ENCODE measurements at places on chromosomes 1 and 21.

DNA sequence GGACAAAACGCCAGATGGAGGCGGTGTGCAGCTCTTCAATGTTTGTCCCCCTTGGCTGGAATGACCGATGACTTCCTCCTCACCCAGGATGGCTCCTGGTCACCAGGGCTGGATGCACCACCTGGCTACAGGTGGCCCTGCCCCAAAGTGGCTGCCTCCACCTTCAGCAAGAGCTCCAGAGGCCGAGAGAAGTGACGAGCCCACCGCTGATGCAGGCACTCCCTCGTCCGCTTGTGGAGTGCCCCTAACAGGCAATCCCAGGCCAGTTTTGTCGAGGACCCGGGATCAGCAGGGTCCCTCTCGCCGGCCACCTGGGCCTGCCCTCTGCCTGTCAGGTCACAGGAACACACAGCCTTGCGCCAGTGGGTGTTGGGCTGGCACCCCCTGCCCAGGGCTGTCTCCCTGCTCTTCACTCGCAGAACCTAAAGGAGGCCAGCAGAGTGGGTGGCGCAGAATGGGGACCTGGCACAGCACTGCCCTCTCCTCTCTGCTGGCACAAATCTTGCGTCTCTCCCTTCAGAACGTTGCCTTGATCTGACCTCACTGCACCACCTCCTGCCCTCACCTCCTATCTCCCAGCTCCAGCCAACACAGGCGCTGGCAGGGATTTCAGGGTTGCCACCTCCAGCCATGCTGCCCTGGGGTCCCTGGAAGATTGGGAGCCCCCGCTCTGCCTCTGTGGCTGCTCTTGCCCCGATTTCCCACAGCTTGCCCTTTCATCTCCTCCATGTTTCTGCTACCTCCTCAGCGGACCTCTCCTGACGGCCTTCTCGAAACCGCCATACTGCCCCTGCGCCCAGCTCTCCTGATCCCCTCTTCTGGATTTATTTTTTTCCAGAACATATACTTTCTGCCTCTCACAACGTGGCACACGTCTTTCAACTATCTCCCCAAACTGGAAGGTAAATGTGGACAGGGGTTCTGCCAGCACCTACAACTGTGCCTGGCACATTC, 38.6 kb downstream of the SLC45A1 start:
- no peak for DNase-seq

- no peak for DNase-seq
Measured at GRCh38 chr1:149936170-149936991, at the start of gene MTMR11. Gene MTMR11, minus strand, starts transcription at chr1:149936879. Its CDS starts 232 bp downstream, at chr1:149936647.

- no peak for DNase-seq
Measured at GRCh38 chr1:234433563-234434285, 45.3 kb downstream of the TARBP1 start.

DNA sequence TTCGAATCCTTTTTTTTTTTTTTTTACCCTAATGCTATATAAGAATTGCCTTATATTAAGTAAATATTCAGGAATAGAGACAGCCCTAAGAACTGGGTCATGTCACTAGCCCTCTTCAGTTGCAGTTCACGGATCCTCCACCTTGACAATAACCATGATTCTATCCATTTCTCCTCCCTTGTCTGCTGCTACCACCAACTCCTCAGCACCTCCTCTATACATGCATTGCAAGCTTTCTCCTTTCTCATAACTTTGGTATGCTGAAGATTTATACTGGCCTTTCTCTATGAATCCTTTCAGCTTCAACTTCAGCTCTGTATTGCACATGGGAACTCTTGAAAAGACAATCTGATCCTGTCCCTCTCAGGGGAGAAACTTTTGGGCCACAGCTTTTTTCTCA, 14.3 kb upstream of the DR1 start:
- DNase-seq = no peak

- no peak for DNase-seq
Measured at GRCh38 chr1:8427986-8428385, 110.1 kb downstream of the SLC45A1 start.

- no peak for DNase-seq
Measured at GRCh38 chr1:187689129-187689528, 860.4 kb downstream of the PLA2G4A start.

DNA sequence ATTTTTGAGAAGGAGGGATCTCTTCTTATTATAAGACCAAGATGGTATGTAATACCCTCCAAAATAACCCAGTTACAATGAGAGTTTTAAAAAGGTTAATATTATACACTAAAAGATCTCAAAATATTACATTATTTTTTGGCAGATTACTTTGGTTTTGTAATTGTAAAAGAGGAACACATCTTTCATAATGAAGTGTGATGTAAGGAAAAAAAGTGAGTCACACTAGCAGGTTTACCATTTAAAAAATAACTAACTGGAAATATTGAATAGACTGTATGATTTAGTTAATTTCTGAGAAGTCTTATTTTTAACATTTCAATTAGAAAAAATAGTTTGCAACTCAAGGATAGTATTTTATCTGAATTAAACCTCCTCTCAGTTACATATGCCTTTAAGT, 1.1 kb downstream of the F5 start:
- DNase-seq = no peak

DNA sequence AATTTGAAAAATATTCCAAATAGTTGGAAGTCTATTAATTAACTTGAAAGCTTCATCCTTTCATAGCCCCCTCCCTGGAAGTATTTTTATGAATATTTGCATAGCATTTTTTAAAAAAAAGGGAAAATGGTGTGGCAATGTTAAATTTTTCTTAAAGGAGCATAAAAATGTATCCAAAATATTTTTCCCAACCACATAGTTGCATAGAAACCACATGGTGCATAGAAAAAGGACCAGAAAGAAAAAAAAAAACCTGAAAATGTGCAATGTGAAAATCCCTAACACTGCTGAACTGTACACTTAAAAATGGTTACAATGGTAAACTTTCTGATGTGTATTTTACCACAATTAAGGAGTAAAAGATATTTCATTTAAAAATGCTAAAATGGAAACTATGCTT, 8.0 kb downstream of the C1orf167 start:
- no peak for DNase-seq

DNA sequence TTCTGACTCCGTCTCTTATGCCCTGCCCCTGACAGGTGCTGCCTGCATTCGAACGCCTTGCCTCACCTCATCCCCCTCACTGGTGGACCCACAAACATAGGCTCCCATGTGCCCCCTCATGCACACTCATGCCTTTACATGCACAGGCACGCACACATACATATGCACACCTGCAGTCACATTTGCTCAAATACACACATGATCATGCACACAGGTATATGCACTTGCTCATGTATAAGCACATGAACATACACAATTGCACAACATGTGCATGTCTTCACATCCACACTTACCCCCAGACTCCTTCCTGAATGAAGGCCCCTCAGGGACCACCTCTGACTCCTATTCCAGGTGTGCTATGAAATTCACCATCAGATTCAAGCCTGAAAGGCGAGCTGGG, 506.9 kb downstream of the PTPRU start:
- DNase-seq = no peak

DNA sequence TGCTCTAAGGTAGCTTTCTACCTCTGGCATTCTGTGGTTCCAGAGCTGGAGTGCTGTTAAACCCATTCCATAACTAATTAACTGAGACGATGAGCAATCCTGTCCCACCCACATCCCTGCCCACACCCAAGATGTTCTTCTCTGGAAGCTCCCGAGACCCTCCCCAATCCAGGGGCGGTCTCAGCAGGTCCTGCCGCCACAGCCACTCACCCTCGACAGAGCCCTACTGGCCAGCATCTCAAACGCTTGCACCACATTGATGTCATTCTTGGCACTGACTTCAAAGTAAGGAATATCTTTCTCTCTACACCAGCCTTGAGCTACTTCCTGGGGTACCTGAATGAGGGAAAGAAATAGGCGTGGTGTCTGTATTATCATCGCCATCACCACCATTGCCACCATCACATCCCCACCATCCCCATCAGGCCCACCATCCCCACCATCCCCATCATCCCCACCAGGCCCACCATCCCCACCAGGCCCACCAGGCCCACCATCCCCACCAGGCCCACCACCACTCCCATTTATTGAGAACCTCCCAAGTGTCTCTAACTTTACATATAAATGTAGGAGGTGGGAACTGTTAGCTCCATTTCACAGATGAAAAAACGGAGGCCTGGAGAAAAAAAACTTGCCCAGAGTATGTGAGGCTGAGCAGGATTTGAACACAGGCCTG, 17.7 kb downstream of the RAB7B start:
- no peak for DNase-seq

DNA sequence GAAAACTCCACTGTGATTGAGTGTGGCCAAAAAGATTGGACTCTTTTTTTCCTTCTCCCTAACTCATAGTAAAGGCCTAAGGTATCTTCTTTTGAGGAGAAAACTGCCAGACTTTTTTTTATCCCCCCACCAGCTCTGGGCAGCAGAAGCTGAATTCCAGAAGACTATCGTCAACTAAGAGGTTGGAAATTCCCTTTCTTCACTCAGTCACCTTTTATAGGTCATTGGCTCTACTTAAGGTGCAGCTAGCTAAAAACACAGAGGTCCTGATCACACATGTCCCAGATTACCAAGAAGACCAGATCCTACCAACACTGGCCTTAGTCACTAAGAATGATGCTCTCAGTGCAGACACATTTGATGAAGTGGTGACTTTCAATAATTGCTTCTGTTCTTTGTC, 1441.2 kb downstream of the PLA2G4A start:
- no peak for DNase-seq

GRCh38 chr21:29557200-29557599, 258.5 kb downstream of the BACH1 start:
- DNase-seq = no peak

GRCh38 chr1:245615001-245615400, 460.2 kb downstream of the KIF26B start:
- no peak for DNase-seq

- no peak for DNase-seq
Measured at GRCh38 chr1:44265656-44266358, 52.5 kb downstream of the DMAP1 start.

GRCh38 chr21:28974531-28975227, 18.0 kb downstream of the LTN1 start:
- no peak for DNase-seq

DNA sequence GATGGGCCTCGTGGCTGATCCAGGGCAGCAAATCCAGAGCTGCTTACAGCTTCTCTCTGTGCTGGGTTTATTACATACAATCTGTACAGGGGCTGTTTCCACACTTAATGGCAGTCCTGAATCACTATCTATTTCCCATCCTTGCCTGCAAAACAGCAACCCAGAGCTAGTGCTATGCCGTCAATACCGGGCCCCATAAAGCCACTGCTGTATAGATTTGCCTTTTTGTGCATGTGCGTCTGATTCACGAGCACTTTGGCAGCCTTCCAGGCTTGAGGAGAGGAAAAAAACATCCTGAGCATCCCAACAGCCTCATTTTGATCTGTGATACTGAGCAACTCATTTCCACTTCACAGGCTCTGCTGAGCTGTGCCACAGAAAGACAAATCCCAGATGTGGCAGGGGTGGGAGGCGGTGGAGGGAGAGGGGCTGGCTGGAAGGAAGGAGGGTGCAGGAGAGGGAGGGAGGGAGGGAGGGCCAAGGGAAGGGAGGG, 65.2 kb upstream of the TARBP1 start:
- peak; percentile 12 for DNase-seq

DNA sequence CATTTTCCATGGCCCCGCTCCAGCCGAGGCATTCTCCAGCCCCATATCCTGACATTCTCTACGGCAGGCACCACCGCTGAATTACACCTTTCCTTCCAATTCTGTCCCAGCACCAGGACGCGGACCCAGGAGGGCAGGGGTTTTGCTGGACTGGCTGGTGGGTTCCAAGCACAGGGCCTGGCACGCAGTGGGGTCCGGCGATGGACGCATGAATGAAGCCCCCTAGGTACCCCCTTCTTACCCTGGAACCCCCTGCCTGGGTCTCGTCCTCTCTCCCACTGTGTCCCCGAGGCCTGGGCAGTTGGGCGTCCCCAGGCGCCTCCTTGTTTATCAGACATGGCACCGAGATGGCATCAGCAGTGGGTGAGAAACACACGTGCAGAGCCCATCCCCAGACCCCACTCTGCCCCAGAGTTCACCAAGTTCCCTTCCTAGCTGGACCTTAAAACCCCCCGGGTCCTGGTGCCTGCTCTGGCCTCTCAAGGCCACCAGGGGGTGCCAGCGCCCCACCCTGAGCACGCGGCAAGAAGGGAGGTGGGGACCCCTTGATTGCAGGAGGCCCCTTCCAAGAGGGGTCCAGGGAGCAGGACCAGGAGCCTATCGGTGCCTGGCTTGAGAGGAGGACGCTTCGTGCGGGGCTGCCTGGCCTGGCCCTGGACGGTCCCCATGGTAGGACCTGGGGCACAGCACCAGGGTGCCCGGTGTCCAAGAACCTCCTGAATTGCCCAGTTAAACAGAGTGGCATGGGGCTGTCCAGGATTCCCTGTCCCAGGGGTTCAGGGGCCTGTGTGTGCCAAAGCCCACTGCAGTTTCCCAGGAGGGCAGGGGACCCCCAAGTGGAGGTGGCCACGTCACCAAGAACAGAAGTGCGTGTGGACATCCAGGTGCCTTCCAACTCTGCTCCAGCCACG, 46.1 kb downstream of the MEGF6 start:
- DNase-seq = no peak

DNA sequence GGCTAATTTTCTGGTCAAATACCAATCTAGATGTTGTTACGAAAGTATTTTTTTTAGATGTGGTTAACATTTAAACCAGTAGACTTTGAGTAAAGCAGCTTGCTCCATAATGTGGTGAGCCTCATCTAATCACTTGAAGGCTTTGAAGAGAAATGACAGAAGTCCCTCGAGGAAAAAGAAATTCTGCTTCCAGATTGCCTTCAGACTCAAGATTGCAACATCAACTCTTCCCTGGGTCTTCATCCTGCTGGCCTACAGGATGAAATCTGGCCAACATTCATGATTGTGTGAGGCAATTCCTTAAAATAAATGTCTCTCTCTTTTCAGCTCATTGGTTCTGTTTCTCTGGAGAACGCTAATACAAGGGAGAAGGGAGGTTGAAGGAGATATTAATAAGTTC, 32.5 kb upstream of the SSX2IP start:
- DNase-seq = no peak

GRCh38 chr1:160179336-160179735, 11.0 kb upstream of the CASQ1 start:
- no peak for DNase-seq

DNA sequence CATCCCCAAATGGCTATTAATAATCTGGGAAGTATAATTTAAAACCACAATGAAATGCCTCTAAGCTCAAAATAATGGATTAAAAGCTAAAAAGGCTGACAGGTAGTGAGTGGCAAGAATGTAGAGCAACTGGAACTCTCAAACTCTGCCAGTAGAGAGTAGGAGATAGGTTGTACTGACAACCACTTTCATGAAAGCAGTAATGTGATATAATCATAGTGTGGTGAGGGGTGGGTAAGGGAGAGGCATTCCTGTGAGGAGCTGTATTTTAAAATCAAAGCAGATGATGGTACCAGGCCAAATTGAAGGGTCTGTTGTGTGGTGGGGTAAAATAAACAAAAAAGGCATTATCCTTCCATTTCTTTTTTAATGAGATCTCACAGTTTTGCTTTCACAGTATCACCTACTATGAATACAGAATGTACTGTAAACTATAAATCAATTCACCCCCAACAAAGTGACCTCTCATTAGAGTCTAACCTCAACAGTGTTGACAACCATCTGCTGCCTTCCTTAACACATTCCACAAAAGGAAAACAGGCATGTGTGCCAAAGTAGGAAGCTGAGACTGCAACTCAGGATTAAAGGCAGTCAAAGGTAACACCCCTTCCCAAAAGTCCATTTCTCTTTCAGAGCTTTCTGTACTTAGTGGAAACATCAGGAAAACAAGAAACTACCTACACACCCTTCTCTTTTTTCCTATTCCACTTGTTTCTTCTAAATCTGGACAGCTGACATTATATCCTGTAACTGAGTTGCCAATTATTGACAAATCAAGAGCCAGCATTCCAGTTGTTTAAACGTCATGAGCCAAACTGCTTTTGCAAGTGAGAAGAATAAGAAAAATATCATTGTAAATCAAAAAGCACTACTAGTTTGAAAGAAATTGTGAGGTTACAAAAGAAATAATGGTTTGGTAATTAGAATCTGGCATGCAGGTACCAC, 130.8 kb downstream of the FAF1 start:
- DNase-seq = no peak

Data from stimulated activated CD8-positive, alpha-beta memory T cell treated with anti-CD3 and anti-CD28 coated beads, Interleukin-4, amount 100 ng/mL, for 1 hour (primary cell).